LHCN-M2 (cell line): ENCODE measurements at places on chromosomes 7 and 10. TPM values are rescaled to one million over a fixed set of nuclear protein-coding genes. Genes with fewer than 3 reads are reported as not detected.

- no peak for DNase-seq
Observed at GRCh38 chr10:70917635-70918034, 29.3 kb upstream of the PCBD1 start.

The LGI1 gene
- not detected in 2 replicates for total RNA-seq

DNA sequence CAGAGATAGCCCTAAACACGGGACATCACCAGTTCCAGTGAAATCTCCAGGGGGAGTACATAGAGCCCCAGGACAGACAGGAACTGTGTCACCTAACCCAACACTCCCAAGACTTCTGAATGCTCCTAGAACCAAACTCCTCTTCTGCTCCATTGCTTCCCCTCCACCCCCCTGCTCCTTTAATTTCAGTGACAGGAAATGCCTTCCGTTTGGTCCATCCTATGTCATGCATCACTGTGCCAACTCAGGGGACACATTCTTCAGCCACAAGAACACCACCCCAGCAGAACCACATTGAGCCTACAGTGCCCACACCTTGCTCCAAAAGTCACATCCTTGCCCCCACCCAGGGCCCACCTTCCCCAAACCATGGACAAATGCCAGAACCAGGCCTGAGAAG, 100.5 kb downstream of the KCNMA1 start:
- no peak for DNase-seq

DNA sequence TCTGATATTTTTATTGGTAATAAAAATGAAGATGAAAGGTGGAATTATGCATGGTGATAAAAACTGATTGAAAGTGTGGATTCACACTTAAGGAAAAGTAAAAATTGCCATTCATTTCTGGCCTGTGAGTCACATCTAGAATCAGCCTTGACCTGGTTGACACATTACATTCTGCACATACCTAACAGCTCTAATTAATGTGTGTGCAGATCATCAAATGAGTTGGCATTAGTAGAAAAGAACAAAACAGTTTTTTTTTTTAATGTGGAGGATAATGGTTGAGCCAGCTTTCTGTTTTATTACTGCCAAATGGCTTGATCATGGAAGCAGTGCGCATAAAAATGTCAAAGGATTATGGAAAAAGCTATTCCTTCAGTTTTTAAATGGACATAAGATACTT, 142.6 kb upstream of the TMEM196 start:
- peak; percentile 65 for DNase-seq

DNA sequence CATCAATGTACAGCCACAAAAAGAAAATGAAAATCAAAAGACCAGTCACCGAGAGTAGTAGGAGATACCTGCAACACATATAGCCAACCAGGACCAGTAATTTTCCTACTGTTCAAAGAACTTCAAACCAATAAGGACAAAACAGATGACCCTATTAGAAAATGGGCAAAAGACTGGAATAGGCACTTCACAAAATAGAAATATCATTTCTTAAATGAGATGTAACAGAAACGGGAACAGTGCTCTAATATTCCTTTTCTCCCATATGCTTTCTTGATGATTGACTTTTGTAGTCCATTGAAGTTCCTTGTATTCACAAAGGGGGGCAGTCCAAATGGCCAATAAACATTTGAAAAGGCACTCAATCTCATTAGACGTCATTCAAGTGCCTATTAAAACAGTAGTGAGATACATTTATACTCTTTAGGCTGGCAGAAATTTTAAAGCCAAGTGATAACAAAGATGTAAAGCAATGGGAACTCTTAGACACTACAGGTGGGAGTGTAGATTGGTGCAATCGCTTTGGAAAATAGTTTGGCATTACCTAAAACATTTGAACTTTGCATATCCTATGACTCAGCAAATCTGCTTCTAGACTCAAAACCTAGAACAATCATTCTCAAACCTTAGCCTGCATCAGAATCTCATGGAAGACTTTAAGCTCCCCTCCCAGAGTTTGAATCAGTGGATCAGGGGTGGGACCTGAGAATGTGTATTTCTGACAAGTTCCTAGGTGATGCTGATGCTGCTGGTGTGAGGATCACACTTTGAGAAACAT, 24.3 kb upstream of the FOXK1 start:
- DNase-seq, result no peak

DNA sequence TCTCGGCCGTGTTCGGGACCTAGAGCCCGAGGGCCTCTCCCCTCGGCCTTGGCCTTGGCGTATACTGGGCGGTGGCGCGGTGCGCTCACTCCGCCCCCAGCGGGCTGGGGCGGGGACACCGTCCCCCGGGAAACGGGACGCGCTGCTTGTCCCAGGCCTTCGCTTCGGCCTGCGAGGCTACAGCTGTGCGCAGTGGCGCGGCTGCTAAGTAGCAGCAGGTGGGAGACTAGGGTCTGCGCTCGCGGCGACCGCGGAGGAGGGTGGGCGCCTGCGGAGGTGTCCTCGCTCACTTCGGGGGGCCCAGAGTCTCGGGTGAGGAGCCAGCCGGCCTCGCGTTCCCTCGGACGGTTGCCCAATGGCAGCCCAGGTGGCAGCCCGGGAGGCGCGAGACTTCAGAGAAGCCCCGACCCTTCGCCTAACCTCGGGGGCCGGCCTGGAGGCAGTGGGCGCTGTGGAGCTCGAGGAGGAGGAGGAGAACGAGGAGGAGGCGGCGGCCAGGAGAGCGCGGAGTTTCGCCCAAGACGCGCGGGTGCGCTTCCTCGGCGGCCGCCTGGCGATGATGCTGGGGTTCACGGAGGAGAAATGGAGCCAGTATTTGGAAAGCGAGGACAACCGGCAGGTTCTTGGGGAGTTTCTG, at the start of gene DNAH11:
Gene DNAH11 (plus strand): TSS at position 149 of the 637 bp plus-strand sequence. CDS start 207 bp downstream, at position 356.
- no peak for DNase-seq

The GDF2 gene
- total RNA-seq, result not detected in 2 replicates

GRCh38 chr10:126171555-126171954, 216.7 kb downstream of the ADAM12 start:
- DNase-seq, result peak; percentile 96

DNA sequence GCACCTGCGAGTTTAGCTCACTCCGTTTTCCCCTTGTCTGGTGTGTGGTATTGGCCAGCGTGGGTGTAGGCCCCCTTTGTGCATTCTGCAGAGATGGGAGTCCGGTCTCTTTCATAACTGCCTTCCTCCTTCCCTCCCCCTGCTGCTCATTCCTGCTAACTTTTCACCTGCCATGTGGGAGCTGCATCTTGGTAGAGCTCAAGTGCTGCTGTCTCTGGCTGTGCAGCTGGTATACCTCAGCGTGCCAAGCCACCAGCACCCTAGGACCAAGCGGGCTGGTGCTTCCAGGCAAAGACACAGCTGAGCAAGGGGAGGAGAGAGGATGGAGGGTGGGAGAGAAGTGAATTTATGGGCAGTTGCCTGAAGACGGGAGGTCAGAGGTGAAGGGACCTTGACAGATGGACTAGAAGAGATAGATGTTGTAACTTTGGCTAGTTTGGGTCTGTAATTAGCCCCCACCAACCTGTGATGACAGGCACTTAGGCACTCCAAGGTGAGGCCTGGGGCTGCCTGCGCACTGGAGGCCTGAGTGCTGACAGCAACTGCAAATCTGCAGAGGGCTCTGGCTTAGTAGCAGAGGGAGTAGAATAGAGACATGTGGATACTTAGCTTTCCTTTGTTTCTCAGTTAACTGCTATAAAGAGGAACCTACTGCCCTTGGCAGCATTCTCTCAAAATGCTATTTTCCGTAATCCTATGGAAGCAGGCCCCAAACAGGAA, 148.8 kb upstream of the AGK start:
- DNase-seq, result no peak

DNA sequence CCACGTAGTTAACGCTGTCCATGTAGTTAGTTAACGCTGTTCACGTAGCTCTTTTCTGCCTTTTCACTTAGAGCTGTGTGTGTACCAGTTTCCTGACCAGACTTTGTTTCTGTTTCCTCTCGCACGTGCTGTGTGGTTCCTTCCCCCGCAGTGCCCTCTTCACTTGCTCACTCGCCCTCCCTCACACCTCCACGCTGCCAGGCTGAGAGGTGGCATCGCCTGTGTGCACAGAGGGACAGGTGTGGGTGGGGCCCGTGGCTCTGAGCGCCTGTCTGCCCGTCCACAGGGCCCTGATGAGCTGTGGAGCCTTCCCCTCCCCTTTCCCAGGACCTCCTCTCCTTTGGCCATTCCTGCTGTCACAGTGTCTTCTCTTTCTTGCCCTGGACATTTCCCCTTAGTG, 30.6 kb downstream of the WDR37 start:
- DNase-seq, result no peak

The SFMBT2 gene
- total RNA-seq, result not detected in 2 replicates

GRCh38 chr7:100540073-100540723, 1.2 kb downstream of the AGFG2 start:
- DNase-seq, result no peak

The CYP3A5 gene
- total RNA-seq, result not detected in 2 replicates

GRCh38 chr7:2384354-2385243, 18.8 kb upstream of the CHST12 start:
- no peak for DNase-seq

- DNase-seq, result no peak
Observed at GRCh38 chr7:80675090-80675489, 36.6 kb downstream of the CD36 start.

The FAM107B gene
- total RNA-seq, result 8.6 and 15.2 TPM in 2 replicates

DNA sequence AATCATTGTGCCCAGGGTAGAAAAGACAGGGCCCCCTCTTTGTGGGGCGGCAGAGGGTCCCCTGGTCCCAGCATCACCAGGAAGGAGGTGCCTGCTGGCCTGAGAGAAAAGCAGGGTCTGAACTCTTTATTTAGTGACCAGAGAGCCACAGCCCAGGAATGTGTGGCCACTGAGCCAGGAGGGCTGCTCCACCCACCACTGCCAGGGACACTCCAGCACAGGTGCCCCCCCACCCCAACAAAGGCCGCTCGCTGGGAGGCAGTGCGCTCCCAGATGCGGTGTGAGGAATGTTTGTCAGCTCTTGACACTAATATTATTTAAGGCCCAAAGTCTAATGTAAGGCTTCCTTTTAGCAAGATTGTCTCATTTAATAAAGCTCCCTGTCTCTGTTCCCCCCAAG, 59.6 kb upstream of the ZMIZ1 start:
- DNase-seq, result no peak

The ABCB8 gene
- 61.1 and 64.0 TPM in 2 replicates for total RNA-seq

The DEPP1 gene
- total RNA-seq, result 4.6 and 10.0 TPM in 2 replicates

GRCh38 chr10:105793071-105793470, 1152.0 kb downstream of the SORCS3 start:
- DNase-seq, result no peak

DNA sequence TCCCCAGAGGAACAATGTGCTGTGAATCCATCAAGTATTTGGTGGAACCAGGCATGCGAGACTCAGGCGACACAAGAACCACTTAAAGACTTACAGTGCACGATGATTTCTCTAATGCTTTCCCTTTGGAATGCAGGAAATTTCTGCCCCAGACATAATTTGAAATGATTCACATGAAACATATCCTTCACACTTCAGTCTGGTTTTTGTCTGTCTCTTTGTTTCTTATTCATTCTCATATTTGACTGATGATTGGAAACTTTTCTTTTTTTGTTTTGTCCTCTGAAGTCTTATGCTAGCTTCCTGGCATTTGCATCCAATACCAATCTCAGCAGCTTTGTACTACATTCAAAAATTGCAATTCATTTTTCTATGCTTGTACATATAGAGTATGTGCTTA, 502.8 kb downstream of the PHTF2 start:
- DNase-seq, result peak; percentile 73

GRCh38 chr7:8442814-8443304, 9.4 kb downstream of the NXPH1 start:
- DNase-seq, result peak; percentile 24

The KCNIP2 gene
- 0.17 and 0.26 TPM in 2 replicates for total RNA-seq

- DNase-seq, result no peak
Observed at GRCh38 chr10:97549587-97550322, 22.8 kb upstream of the ANKRD2 start.

- no peak for DNase-seq
Observed at GRCh38 chr7:148708026-148708885, 9.6 kb downstream of the CUL1 start.

- no peak for DNase-seq
Observed at GRCh38 chr7:83130623-83131545, 31.8 kb downstream of the PCLO start.

GRCh38 chr10:90530521-90530920, 327.3 kb downstream of the HTR7 start:
- DNase-seq, result no peak

GRCh38 chr10:123665491-123666286, 466 bp upstream of the GPR26 start:
- no peak for DNase-seq

The TUBAL3 gene
- not detected in 2 replicates for total RNA-seq

- DNase-seq, result no peak
Observed at GRCh38 chr7:151330661-151331060, 11.0 kb upstream of the NUB1 start.

DNA sequence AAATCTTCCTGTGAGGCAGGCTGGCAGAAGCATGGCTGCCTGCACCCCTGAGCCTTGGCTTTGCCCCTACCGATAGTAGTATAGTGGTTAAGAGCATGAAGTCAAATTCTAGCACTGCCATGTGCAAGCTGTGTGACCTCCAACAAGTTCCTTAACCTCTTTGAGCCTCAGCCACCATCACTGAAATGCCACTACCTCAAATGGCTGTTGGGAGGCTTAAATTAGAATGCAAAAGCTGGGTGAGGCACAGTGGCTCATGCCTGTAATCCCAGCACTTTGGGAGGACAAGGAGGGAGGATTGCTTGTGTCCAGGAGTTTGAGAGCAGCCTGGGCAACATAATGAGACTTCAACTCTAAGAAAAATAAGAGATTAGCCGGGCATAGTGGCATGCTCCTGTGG, 8.4 kb downstream of the SFRP5 start:
- DNase-seq, result peak; percentile 10

GRCh38 chr10:10676972-10677371, 340.7 kb upstream of the CELF2 start:
- DNase-seq, result no peak

- DNase-seq, result no peak
Observed at GRCh38 chr10:51368943-51369342, 294.7 kb downstream of the PRKG1 start.

DNA sequence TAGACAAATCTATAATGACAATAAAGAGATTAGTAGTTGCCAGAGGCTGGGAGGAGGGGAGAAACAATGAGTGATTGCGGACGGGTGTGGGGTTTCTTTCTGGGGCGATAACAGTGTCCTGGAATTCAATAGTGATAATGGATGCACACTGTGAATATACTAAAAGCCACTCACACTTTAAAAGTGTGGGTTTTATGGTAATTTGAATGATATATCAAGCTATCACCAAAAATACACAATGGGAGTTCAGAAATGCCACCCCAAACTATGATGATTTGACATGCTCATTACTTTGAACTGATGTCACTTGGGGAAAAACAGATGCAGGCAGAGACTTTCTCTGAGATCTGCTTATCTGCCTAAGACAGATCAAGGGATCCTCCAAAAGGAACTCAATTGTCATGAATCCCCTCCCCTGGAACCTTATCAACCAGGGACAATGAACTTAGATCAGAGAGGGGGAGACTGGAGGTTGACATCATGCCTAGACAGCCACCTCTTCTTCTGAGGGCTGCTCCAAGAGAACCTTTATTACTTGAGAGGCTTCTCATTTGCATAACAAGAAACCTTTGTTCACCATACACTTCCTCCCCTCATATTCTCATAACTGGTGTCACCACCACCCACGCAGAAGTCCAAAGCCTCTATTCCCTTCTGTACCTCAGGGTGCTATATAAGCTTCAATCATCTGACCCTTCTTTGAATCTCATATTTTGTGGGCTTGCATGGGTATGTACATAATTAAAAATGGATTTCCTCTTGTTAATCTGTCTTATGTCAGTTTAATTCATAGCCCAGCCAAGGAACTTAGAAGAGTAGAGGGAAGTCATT, 14.8 kb upstream of the ZC3HAV1 start:
- DNase-seq, result no peak
